ENCODE measurements at places on chromosomes 7 and 10.

GRCh38 chr10:34644224-34644623 lies 170.9 kb downstream of the PARD3 start:
- no peak for DNase-seq

- DNase-seq, result no peak
Observed at GRCh38 chr7:158472596-158472995, 115.0 kb downstream of the PTPRN2 start.

DNA sequence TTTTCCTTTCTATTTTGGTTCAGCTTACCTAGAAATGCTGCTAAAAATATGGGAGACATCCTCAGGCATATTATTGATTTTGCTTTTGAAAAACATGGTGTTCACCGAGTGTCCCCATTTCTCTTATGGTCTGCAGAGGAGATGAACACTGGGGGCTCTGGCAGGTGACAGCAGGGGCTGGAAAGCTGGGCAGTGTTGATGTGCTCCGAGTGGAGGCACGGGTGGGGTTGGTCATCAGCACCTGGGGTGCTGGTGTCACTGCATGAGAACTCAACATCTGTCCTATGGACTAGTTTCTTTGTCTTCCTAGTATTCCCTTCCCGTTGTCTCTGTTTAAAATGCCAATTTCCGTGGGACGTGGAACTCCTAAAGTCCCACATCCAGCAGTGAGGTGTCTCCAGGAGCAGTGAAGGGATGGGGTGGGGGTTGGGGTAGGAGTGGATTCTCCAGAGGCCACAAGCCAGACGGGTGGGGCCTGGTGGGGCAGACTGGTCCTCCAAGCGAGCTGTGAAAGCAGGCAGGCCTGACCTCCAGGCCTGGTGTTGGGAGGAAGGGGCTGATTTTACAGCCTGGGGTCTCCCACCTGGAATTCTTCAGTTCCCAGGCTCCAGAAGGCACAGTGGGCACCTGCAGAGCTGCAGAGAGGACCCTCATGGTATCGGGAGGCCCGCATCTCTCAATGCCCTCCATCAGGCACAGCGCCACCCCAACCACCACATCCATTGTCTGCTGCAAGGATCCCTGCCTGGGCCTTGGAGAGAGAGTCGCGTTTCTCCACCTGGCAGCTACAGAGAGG lies 24.4 kb downstream of the ZNF775 start:
- no peak for DNase-seq

GRCh38 chr10:58158806-58159205 lies 108.9 kb downstream of the IPMK start:
- DNase-seq, result no peak

DNA sequence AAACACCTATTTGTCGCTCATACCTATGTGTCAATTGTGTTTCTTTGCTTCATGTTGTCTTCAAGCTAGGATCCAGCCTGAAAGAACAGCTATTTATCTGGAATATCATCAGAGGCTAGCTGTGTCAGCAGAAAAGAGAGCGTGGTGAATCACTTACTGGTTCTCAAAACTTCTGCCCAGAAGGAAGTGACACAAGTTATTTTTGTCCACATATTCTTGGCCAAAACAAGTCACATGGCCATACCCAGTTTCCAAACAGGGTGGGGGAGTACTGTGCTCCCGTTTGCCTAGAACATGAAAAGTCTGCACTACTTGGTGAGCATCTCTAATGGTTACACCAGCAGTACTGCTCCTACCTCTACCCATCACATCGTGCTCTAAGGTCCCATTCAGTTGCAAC lies 160.9 kb upstream of the CSTF2T start:
- no peak for DNase-seq

- no peak for DNase-seq
Observed at GRCh38 chr10:117410557-117410956, 35.3 kb upstream of the PDZD8 start.

GRCh38 chr7:24727154-24728120 lies 29.8 kb downstream of the GSDME start:
- no peak for DNase-seq

GRCh38 chr7:152341039-152341913 lies 94.5 kb downstream of the KMT2C start:
- no peak for DNase-seq

- no peak for DNase-seq
Observed at GRCh38 chr7:380139-380485, 90.1 kb downstream of the FOXL3 start.
